H1 (cell line): ENCODE measurements at places on chromosomes 13 and 19. TPM values are rescaled to one million over a fixed set of nuclear protein-coding genes. Genes with fewer than 3 reads are reported as not detected.

- no peak for DNase-seq
These were observed 56.6 kb downstream of the COG3 start for GRCh38 chr13:45521297-45521696.

- DNase-seq: no peak
These were observed 35.4 kb upstream of the ONECUT3 start for GRCh38 chr19:1717970-1718264.

DNA sequence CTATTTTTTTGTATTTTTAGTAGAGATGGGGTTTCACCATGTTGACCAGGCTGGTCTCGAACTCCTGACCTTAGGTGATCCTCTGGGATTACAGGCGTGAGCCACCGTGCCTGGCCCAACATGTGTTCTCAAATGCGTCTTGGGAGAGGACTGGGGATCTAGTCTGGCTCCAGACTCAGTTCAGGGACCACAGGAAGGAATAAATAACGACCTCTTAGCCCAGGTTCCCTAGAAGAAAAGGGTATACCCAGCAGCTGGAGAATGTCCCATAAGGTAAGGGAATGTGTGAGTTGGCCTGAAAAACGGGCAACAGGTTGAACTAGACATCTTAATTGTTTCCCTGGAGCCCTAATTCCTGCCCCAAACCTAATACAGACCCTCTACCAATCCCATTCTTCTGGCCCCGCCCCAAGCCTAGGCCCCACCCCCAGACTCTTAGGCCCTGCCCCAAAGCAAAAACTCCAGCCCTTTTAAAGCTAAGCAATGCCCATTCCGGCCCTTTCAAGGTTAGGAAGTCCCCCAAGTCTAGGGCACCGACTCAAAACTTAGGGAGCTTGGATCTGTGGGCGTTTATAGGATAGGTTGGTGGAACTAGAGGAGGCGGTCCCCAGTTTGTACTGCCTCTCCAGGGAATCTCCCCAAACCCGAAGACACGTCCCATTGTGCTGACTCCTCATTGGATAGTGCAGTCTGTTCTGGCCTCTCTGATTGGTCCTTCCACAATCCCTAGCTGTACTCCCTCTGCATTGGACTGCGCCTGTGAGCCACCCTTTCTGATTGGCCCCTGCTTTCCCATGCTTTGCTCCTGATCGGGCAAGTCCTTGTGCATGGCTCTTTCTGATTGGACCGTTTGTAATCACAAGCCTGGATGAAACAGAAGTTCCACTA is 5.4 kb upstream of the LRFN1 start:
- DNase-seq: no peak

DNA sequence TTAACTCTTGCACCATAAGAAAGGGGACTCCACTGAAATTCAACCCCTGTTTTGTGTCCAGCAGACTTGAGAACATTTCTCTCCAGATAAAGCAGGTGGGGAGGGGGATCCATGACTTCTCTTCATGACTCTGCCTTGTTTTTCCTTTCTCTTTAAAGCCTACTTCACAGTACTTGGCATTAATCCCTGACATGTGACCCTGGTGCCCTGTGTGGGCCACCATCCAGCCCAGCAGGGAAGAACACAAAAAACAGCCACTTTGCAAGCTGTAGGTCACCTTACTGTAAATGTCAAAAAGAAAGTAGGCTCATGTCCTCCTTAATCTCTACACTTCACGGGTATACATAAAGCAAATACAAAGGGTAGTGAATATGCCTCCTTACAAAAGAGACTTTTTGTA is 30.3 kb upstream of the TPP2 start:
- no peak for DNase-seq

DNA sequence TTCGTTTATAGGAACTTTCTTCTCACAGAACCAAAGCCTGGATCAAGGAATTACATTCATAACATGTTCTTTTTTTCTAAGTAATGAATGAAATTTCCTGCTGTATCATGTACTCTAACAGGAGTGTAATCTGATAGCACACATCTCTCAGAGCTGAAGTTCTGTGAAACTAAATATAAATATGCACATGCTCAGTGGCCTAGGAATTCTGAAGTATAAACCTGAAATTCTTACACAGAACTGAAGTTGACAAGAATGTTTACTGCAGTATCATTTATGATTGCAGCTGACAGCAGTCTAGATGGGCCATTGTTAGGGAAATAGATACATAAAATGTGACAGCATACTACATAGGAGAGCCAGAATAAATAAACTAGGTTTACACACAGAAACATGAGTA is 54.5 kb downstream of the USP12 start:
- DNase-seq: no peak

- DNase-seq: peak; percentile 70
These were observed at the start of gene SLC8A2 for GRCh38 chr19:47471733-47472457. Gene SLC8A2 (minus strand): TSS chr19:47471893. CDS start chr19:47466403, 5,490 bp downstream.

GRCh38 chr13:79197933-79198332 is 208.1 kb downstream of the RBM26 start:
- no peak for DNase-seq

- DNase-seq: no peak
These were observed 31.9 kb downstream of the SCGB2B2 start for GRCh38 chr19:34644991-34645461.

- no peak for DNase-seq
These were observed 25.3 kb upstream of the DOCK9 start for GRCh38 chr13:99003186-99003585.

GRCh38 chr19:4445963-4446703 is 11.5 kb downstream of the UBXN6 start:
- DNase-seq: peak; percentile 52

GRCh38 chr19:31304831-31305312 is 44.4 kb downstream of the TSHZ3 start:
- DNase-seq: no peak

DNA sequence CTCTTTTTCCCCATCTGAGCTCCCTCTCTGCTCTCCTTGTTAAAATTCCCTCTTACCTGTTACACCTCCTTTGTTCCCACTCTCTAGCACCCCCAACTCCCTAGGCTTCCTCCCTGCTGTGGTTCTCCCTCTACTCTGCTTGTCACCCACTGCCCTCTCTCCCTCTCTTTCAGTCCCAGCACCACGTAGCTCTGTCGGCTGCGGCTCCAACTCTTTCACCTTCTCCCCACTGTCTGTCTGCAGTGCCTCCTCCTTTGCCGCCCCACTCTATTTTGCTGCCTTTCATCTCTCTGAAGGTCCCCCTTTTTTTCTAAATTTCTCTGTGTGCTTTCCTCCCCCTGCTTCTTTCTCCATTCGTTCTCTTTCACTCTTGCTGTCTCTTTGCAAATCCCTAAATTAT is 1.1 kb downstream of the ZNF836 start:
- no peak for DNase-seq

DNA sequence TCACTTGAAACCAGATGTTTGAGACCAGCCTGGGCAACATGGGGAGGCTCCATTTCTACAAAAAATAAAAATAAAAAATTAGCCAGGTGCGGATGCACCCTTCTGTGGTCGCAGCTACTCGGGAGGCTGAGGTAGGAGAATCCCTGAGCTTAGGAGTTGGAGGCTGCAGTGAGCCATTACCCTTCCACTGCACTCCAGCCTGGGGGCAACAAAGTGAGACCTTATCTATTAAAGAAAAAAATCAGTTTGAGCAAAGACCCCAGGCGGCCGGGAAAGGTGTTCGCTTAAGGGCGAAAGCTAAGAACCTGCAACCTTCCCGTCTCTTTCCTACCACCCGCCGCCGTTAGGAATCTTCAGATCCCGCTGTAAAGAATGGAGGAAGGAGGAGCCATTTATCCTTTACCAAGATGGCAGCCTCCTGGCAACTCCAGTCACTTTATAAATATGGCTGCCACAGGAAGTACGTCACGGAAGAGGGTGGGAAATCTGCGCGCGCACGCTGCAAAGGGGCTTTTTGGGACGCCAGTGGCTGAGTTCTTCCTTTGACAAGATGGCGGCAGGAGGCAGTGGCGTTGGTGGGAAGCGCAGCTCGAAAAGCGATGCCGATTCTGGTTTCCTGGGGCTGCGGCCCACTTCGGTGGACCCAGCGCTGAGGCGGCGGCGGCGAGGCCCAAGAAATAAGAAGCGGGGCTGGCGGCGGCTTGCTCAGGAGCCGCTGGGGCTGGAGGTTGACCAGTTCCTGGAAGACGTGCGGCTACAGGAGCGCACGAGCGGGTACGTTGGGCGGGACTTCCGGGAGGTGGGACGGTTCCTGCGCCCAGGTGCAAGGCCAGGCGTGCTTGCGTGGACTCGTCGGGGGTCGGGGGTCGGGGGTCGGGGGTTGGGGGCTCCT is at the start of gene NOP53:
Gene NOP53 (plus strand): TSS at position 537 of the 892 bp plus-strand sequence. CDS start 14 bp downstream, at position 551.
- DNase-seq: peak; percentile 98

- DNase-seq: no peak
These were observed 4.3 kb downstream of the NACC1 start for GRCh38 chr19:13122275-13122878.

DNA sequence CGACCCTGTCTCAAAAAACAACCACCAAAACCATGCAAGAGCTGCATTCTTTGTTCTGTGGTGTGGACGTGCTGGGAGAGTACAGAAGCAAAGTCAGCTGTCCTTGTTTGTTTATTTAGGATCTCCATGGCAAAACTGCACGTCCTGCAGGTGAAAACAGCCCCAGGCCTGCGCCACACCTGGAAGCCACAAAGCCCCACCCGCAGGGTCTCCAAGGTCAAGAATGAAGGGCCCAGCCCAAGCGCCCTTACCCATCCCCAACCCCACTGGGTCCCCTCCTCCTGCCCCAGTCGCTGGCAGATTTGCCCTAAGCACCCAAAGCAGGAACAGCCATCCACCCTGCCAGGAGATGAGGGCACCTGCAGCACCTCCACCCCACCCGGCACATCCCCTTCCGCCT is 10.5 kb downstream of the MBD3 start:
- DNase-seq: no peak

DNA sequence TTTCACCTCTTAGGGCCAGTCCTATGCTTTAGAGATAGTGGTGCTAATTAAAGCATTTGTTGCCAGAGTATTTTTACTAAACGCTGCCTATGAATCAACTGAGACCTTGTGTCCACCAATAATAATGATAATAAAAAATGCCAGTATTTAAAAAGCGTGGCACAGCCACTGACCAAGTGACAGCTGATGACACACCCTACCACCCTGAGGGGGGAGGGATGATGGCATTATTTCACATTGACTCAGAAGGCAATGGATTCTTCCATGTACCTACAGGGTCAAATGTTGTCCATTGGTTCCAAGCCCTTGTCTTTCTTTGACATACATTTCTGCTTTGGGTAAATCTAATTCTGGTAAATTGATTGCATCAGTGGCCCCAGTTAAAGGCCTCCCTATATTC is 384.4 kb downstream of the DLEU7 start:
- no peak for DNase-seq

DNA sequence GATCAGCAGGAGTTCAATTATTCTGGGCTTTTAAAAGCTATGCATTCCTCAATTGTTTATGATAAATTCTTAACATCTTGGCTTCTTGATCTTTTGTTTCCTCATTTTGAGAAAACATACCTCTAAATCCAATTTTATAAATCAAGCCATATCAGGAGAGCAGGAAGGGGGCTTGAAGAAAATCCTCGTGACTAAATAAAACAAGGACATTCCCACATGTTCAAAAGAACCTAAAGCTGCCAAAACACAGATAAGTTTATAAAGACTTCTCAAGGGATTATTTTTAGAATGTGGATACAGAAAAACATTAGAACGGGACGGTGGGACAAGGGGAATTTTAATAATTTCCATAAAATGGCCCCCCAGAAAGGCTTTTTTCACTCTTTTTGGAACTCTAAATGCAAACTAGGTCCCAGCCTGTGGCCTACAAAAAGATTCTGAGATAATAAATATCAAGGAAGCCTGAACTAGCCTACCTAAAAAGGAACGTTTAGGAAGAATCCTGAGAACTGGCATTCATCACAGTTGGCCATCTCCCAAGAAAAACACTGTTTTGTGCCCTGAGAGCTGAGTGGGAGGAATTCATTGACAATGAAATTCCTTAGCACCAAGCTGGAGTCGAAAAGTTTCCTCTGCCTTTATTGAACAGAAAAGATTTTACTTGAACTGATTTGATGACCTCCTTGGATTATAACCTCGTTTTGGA is 30.1 kb downstream of the ZAR1L start:
- no peak for DNase-seq

- no peak for DNase-seq
These were observed at the start of gene FUT3 for GRCh38 chr19:5851302-5851701. Gene FUT3 (minus strand): TSS chr19:5851449.

GRCh38 chr13:23547000-23547590 is 23.1 kb upstream of the TNFRSF19 start:
- peak; percentile 63 for DNase-seq

The CAPN12 gene
- total RNA-seq: 7.9 and 8.8 TPM in 2 replicates

The SLC17A7 gene
- 2.3 and 3.0 TPM in 2 replicates for total RNA-seq

The FXYD1 gene
- 8.1 and 10.3 TPM in 2 replicates for total RNA-seq

The CNMD gene
- 113 and 122 TPM in 2 replicates for total RNA-seq

The RNF17 gene
- total RNA-seq: not detected in 2 replicates

The IGSF23 gene
- not detected in 2 replicates for total RNA-seq

The B3GNT8 gene
- 0.86 and 1.6 TPM in 2 replicates for total RNA-seq

The PMIS2 gene
- not detected in 2 replicates for total RNA-seq

The ZNF234 gene
- 8.7 and 12.3 TPM in 2 replicates for total RNA-seq

The GAPDHS gene
- not detected in 2 replicates for total RNA-seq

The ZNF415 gene
- total RNA-seq: 9.3 and 9.7 TPM in 2 replicates
